Tibial nerve (tissue), 4 donors: ENCODE measurements at places on chromosomes 12 and 14.
A peak's percentile ranks its signal among the peaks of the same experiment; 100 is the strongest.

- no peak for DNase-seq
Measured at GRCh38 chr12:9625019-9625418, 17.3 kb upstream of the KLRB1 start.

DNA sequence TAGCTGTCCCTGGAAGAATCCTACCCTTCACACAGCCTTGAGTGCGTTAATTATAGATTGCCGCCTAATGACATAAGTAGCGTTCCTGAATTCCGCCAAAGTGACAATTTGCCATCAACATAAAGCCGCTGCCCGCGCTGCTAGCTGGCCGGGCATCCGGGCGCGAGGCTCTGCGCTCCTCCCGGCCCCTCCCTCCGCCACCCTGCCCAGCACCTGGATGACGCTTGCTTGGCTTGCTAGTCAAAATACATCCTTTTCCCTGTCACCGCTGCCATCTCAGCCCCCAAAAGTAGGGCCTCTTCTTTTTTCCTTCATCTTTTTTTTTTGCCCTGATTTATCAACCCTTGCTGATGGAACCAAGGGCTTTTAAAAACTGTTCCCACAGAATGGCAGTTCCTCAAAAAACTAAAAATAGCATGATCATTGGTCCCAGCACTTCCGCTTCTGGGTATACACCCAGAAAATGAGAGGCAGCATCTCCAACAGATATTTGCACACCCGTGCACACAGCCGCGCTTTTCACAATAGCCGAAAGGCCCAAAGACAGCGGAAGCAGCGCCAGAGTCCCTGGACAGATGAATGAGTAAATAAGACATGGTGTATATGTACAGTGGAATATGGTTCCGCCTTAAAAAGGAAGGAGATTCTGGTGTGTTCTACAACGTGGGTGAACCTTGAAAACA, 235.2 kb downstream of the BCL11B start:
- no peak for DNase-seq

GRCh38 chr12:130970908-130971233, 17.2 kb downstream of the ADGRD1 start:
- peak; percentile 9 for DNase-seq

DNA sequence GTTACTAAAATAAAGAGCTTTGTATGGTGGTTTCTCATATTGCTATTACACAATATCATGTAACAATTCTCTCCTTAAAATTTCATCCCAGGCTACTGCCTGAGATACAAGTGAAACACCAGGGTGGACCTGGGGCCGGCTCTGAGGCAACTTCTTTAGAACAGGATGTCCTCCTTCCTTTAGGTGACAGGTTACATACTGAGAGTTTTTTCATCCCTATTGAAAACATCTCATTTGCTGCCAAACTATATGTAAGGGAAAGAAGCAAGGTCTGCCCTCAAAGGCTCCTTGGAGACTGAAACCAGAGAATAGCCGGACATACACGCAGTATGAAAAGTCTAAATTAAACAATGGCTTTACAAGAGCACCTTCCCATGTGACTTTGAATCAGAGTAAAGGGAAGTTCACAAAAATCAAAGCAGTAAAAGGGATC, 139.9 kb downstream of the DUSP6 start:
- no peak for DNase-seq

GRCh38 chr12:121992059-121992879, 29.4 kb upstream of the BCL7A start:
- DNase-seq = no peak

- no peak for DNase-seq
Measured at GRCh38 chr12:100955139-100955538, 160.6 kb downstream of the ANO4 start.

GRCh38 chr12:100020370-100020769, 35.6 kb upstream of the ANKS1B start:
- DNase-seq = no peak

GRCh38 chr12:102869571-102869970, 47.5 kb downstream of the PAH start:
- no peak for DNase-seq
